ENCODE measurements at places on chromosomes 12 and 14.

DNA sequence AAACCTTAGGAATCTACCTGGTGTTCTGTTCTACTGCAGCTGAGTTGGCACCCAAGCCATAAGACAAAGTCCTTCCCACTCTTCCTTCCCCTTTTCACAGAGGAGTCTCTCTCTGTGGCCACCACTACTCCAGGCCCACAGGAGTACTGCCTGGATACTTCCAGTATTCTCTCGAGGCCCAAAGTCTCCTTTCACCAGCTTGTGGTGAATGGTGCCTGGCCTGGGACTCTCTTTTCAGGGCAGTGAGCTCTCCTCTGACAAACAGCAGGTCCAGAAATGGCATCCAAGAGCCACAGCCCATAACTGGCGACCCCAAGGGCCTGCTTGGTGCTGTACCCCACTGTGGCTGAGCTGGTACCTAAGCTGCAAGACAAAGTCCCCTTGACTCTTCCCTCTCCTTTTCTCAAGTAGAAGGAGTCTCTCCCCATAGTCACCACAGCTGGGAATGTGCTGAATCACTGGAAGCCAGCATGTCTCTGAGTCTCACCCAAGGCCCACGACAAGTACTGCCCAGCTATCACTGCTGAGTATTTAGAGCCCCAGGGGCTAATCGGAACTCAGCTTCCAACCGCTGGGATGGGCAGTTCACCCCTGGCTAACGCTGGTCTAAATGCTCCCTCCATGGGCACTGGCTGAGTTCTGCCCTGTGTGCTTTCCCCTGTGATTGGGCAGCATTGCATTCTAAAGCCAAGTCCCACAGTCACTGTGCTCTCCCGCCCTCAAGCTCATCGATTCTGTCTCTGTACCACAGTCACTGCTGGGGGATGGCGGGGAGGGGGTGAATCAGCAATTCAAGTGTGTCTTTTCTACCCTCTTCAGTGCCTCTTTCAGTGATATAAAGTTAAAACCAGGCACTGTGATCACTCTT lies 6.1 kb downstream of the A2ML1 start:
- no peak for DNase-seq

GRCh38 chr12:104603545-104603973 lies 146.8 kb downstream of the CHST11 start:
- DNase-seq: no peak

DNA sequence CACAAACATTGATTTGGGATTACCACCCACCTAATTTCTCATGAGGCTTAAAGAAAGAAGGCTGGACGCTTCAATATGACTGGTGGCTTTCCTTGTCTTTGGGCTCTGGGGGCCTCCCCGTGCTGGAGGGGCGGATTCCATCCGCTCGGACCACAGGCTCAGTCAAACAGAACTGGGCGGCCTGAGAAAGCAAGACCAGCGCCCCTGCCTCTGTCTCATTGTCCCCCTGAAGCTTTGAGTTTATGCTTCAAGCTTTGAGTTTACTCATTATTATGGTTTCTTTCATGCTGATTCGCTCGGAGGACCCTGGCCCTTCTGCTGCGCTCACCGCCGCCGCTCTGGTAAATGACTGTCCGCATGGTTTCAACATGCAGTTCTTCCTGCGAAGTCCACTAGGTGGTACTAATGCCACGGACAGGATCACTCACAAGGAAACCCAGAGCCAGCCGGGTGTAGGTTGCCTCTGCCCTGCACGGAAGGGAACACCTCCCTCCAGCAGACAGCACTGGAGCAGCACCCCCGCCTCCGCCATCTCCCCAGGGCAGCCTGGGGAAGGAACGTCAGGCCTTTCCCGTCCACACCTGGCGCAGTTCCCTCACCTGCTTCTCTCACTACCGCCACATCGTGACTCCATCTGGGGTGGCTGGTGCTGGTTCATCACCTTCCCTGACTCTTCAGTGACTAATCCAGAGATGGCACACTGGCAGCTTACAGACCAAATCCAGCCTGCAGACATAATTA lies 13.2 kb upstream of the TIGAR start:
- peak; percentile 85 for DNase-seq

DNA sequence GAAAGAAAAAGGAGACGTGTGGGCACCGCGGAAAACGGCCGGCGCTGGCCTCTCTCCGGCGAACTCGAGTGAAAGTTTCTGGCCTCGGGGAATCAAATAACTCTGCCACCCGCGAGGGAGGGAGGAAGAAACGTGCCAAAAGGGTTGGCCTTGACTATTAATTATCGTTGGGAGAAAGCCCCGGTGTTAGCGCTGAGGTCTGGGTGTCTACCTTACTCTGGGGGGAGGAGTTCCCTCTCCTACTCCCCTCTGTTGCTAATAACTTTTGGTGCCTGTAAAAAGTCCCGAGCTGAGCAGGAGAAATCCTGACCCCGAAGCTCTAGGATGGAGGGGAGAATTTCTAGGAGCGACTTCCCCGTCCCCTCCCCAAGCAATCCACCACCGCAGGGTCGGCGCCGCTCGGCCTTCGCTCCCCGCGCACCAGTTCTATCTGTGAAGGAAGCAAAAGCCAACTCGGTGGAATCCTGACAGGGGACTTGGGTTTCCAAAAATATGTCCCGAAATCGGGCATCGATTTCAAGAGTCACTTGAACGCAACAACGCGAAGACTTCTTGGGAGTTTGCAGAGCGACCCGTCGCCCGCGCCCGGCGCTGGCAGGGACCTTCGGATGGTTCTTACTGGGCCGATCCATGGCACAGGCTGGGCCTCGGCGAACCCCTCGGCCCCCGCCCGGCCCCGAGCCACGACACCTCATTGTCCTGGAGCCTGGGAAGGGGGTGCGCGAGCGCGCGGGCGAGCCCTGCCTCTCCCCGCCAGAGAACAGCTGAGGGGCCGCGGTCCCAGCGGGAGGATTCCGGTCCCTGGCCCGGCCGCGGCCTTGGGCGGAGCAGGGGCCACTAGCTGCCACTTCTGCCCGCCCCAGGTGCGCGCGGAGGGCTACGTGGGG lies 1.7 kb downstream of the OTX2 start:
- no peak for DNase-seq

- no peak for DNase-seq
These were observed 82.9 kb downstream of the PAPOLA start for GRCh38 chr14:96584907-96585671.

DNA sequence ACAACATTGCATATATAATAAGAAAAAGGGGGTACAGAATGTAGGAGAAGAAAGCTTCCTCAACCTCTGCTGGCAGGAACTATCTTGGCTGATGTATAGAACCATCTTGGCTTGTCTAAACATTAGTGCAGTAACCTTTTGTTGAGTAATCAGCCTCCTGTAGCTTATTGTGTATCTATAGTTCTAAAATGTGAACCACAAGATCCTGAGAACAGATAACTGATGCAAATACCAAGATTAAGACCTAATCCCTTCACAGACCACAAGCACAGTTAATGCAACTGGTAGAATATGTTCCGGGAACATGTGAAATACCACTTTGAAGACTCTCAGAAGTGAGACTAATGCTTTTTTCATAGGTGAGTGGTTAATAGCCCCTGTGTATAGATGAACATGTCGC lies 50.7 kb upstream of the KCNC2 start:
- no peak for DNase-seq

DNA sequence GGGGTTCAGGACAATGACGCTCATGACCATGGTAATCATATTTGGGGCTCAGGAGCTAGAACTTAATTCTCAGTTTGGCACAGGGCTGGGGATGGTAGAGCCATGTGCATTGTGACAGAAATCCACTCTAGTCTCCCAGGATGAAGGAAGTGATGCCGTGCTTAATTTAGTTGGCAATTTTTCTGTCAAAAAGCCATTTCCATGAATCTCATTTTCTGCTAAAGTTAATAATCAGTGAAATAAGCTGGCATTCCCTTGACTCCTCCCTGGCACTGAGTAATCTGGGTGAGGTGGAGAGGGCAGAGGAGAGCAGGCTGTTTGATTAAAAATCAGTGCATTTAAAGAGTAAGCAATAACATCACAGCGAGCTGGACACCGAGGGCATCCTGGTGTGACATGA lies 45.0 kb upstream of the GPR68 start:
- no peak for DNase-seq

GRCh38 chr14:63290741-63291430 lies 27.8 kb downstream of the GPHB5 start:
- no peak for DNase-seq

- DNase-seq: no peak
These were observed 256.5 kb upstream of the NPAS3 start for GRCh38 chr14:32682214-32682613.

GRCh38 chr12:94263011-94263811 lies 114.8 kb downstream of the PLXNC1 start:
- no peak for DNase-seq

- DNase-seq: no peak
These were observed 135.5 kb downstream of the CRADD start for GRCh38 chr12:93812626-93813025.

DNA sequence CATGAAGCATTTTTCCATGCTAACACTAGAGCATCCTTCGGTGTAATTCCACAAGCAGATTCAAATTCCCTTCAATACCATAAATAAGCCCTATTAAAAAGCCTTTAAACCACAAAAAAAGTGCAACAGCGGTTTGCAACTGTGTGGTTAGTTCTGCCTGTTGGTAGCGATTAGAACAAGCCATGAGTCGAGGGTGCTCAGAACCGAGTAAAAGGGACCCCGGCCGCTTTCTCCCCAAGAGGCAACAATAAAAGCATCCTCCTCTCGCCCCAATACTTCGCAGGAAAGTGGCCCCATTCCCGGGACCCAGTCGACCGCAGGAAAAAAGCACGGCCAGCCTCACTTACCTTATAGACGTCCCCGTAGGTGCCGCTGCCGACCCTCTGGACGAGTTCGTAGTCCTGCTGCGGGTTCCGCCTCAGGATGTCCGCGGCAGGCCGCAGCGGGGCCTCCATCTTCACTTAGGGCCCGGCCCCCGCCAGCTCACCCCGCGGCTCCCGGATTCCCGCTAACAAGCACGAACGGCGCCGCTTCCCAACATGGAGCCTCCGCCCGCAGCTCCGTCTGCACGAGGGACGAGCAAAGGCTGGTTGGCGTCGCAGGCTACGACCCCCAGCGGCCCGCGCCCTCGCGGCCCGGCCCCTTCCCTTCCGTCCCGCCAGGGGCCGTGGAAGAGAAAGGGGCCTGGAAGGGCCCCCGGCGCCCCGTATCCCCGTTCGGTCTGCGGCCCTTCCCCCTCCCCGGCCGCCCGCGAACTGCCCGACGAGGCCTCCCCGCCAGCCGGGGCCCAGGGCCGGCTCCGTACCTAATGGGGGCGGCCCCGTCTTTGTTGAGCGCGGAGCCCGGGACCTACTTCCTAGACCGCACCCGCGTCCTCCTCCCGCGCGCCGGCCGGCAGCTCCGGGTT lies 521 bp downstream of the MAP4K5 start:
- DNase-seq: peak; percentile 55

GRCh38 chr12:10385166-10385613 lies 4.7 kb downstream of the KLRK1 start:
- no peak for DNase-seq

GRCh38 chr14:60646226-60646818 lies 3.0 kb downstream of the SIX1 start:
- DNase-seq: no peak

GRCh38 chr12:17335487-17335886 lies 729.5 kb upstream of the LMO3 start:
- DNase-seq: no peak

GRCh38 chr14:35229084-35229791 lies 62.9 kb upstream of the PSMA6 start:
- DNase-seq: no peak

GRCh38 chr12:119877639-119877948 lies 474 bp upstream of the CIT start:
- no peak for DNase-seq

DNA sequence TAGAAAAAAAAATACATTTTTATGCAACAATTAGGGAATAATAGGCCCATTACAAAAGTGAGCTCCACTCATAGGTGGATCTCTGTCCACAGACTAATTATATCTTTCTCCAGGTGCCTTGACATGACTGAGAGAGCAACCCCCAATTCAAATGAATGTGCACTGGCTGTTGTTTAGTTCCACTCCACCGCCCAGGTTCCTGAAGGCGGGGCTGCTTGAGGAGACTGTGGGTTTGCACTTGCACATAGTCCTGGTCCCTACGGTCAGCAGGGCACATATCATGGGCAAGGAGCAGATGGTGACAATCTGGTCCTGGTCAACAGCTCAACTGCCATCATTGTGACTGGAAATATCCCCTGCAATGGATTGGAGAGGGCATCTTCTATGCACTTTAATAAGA lies 195.6 kb upstream of the PWP1 start:
- DNase-seq: no peak

- no peak for DNase-seq
These were observed 1177.6 kb downstream of the GALC start for GRCh38 chr14:86815341-86815740.

DNA sequence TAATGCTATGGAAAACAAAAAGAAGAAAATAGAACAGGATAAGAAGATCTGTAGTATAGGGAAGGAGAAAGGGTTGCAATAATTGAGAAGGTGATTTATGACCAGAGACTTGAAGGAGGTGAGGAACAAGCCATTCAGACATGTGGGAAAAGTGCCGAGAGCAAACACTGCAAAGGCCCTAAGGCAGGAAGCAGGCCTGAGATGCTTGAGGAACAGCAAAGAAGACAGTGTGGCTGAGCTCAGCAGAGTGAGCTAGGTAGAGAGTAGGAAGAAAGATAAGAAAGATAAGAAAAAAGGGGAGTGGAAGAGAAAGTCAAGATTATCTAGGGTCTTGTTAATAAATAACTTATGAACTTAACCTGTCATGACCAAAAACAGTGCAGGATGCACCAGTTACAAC lies 671.8 kb downstream of the RPS29 start:
- DNase-seq: no peak

DNA sequence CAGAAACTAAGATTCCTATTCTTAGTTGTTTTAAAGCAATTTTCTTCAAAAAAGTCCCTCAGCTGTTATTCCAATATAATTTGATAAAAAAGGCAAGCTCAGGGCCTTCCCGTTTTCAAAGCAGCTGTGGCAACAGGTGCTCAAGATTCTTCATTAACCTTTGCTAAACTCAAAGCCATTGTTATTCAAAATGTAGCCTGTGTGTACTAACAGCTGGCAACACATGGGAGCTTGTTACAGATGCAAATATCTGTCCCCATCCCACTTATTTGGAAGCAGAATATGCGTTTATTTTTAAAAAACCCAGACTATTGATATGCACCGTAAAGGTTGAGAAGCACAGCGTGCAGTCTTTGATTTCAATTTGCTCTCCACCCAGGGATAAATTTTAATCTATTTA lies 210.4 kb upstream of the SYT10 start:
- no peak for DNase-seq

Data from breast epithelium (tissue), 4 donors.